ENCODE measurements at places on chromosomes 11 and 22.
A peak's percentile ranks its signal among the peaks of the same experiment; 100 is the strongest.

- no peak for DNase-seq
Measured at GRCh38 chr11:11261629-11262028, 91.4 kb downstream of the CSNK2A3 start.

GRCh38 chr11:114604179-114604813 lies 8.7 kb upstream of the NXPE4 start:
- no peak for DNase-seq

DNA sequence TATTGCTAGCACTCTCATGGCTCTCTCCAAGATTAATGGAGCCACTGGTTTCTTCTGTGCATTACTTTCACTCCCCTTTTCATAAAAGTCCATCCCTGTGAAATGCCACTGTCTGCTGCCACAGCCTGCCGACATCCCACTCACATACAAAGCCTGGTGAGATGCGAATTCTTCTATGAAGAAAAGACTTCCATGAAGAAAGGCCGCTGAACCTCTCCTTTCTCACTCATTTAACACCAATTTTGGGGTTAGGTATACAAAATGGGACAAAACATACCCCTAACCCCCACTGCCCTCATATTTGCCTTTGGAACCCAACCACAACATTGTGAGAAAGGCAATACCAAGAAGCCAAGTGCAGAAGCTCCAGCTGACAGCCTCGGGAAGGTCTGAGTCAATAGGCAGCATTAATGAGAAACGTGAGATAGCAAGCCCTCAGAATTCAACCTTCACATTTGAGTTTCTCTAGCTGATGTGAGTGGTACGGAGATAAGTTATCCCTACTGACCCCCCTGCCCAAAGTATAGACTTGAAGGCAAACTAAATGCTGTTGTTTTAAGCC lies 156.4 kb downstream of the ATG16L2 start:
- no peak for DNase-seq

- peak; percentile 32 for DNase-seq
Measured at GRCh38 chr22:36156515-36157419, 3.8 kb downstream of the APOL3 start.

DNA sequence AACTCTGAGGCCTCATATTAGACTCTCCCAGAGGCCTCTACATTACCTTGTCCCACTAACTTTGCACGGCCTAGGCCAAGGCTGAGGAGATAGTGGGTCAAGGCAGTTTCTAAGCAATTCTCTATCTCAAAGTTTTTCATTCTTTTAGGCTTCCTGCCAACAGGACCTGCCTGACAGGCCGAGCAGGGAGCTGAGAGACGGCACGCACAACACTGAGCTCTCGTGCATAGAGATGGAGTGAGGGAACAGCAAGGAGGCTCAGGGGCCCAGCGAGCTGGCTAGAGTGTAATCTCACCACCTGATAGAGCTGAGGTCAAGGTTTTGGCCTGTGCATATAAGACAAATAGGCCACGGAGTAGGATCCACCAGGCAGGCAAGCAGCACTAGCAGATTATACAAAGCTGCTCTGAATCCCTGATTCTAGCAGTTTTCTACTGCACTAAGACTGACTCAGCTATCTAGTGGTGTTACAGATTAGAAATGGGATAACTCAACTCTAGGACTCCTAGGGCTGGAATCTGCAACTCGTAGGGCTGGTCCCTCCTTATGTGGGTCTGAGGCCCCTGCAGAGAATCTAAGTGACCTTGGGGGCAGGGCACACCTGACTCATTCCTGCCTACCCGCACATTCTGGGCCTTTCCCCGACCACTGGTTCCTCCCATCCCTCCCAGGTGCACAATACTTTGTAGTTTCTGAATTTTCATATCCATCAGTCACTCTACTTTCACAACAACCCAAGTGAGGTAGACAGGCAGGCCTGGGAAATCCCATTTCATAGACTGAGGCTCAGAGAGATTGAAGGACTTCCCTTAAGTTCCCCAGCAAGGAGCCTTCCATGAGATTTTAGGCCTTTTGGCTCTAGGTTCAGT lies 1.7 kb downstream of the CYB5R2 start:
- DNase-seq = no peak

- no peak for DNase-seq
Measured at GRCh38 chr22:39205344-39206021, 39.3 kb downstream of the PDGFB start.

DNA sequence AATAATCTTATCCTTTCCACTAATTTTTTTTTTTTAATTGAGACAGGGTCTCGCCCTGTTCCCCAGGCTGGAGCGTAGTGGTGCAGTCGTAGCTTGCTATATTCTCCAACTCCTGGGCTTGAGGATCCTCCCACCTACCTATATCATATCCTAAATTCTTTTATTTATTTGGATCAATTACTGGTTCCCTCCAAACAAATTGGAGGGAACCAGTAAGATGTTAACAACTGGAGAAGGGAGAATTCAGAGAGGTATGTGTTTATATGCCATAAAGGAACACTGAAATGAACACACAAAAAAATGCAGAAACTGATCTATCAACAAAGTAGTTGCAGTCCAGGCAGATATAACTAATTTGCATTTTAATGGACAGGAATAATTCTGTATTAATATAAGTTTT lies 63.6 kb downstream of the ATXN10 start:
- DNase-seq = no peak

GRCh38 chr11:120569861-120570260 lies 58.3 kb downstream of the GRIK4 start:
- DNase-seq = no peak

- no peak for DNase-seq
Measured at GRCh38 chr11:61607920-61608599, 27.2 kb upstream of the SYT7 start.

DNA sequence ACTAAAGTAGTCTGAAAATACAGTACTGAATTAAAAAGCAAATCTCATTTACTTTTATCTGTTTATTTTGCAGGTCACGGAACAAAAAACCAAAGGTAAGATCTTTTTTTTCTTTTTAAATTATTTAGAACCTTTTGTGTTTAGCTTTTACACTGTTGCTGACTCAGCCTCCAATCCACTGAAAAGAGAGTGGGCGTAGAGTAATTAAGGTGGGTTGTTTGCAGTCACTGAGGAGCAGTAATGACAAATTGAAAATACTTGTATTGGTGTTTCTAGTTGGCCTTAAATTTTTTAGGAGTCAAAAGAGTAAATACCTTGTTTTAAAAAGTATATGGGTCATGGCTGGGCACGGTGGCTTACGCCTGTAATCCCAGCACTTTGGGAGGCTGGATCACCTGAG lies 73.4 kb downstream of the TNRC6B start:
- DNase-seq = no peak

- no peak for DNase-seq
Measured at GRCh38 chr11:19849107-19849789, 136.6 kb downstream of the NAV2 start.

DNA sequence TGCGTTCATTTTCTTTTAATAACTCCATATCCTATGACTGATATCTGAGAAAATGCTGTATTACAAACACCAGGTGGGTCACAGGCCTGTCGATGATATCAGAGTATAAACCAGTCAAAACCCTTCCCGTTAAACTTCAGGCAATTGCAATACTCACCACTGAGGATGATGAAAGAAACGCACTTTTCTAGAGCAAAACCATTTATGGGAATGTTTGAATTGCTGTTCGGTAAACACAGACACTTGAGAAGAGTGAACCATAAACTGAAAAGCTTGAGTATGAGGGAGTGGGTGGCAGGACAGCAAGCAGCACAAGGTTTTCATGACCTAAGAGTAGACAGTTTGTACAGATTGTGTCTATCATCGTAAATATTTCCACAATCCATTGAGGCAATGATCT lies 139.8 kb upstream of the CEP126 start:
- no peak for DNase-seq

DNA sequence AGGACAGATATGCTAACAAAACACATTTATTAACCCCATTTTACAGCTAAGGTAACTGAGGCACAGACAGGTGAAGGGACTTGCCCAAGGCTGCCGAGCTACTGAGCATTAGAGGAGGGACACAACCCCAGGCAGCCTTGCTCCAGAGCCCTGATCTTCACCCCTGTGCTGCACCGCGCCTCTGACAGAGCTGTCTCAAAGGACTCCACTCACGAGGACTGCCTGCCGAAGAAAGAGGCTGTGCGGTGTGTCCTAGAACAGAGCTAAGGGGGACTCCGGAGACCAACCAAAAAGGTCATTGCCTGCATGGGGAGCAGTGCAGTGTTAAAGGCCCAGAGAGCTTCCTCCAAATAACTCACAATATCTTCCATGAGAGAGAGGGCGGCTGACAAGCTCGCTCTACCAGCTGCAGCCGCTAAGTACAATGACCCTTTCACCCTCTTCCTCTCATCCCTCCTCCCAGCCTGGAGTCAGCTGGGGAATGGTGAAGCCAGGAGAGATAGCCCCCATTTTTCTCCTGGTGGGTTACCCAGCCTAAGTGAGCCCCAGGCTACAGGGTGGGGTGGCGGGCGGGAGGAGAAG lies 119.2 kb downstream of the DSCAML1 start:
- DNase-seq = no peak

- no peak for DNase-seq
Measured at GRCh38 chr22:50467341-50467740, 7.5 kb downstream of the SBF1 start.

DNA sequence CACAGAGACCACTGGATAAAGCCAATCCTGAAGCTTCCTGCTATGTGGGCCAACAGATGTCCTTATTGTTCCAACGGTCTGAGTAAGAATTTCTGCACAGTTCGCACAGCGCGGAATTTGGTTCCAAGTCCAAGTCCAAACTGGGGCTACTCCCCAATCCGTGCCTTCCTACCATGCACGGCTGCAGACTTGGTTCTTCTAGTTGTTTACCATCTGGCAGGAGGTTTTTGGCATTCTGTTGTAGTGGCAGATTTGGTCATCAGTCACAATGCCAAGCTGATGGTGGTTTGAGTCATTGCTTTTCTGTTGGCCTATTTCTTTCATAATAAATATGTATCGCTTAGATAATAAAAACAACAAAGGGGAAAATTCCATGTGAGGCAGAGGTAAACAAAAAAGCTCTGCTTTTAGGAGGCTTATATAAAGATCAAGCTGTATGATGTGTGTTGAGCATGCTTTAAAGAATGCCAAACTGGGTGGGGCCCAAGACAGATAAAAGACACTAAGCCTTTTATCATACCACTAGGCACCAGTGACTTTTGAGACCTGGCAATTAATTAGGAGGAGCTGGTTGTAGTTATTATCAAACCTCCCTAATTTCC lies 52.5 kb upstream of the SYN3 start:
- DNase-seq = no peak

DNA sequence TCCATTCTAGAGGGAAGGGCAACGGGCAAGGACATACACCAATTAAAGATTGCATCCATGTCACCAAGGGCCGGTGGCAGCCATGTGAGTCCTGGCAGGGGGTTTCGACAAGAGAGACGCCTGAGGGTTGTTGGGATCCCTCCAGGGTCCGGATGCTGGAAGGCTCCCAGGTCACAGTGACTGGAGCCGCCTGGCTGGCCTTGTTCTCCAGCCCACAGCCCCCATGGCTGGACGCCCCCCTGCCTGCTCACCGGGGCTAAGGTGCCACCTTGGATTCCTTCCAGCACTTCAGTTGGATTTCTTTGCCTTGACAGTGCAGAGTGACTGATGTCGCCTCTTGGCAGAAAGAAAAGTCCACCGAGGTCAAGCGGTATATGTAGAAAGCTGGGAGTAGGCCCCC lies 42.6 kb downstream of the ANO1 start:
- no peak for DNase-seq

GRCh38 chr22:37117092-37117491 lies 7.6 kb upstream of the TMPRSS6 start:
- no peak for DNase-seq

DNA sequence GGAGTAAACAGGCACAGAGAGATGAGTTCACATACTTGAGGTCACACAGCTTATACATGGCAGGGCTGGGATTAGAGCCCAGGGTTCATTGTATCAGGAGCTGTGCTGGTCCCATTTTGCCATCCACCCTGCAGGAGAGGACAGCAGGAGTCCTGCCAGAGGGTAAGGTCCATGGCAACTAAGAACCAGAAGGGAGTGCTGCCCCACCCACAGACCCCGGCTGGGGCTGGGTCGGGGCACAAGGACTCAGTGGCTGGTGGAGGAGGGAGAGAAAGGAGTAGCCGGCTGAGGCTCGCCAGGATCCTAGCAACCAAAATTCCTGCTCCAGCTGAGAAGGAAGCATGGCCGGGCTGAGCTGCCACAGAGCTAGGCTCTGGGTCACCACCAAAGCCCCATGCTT lies 25.9 kb upstream of the TP53I11 start:
- no peak for DNase-seq

DNA sequence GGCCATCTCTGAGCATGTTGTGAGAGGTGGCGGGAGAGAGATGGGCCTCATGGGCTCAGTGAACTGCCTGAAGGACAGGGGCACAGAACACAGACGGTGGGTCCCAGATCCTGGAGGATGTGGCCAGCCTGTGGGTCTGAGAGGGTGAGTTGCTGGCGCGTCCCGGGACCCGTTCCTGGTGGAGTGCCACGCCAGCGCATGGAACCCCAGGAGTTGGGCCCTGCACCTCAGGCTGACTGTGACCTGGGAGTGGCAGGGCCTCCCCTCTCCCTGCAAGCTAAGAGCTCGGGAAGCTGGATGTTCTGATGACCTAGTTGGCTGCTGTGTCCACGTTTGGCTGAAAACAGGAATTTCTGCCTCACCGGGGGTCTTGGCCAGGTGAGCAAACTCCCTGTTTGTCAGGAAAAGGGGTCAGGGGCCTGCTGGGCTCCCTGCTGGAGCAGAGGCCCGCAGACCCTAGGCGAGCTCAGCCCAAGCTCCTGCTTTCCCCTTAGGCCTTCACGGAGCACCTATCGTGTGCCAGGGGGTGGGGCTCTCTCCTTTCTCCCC lies 15.0 kb downstream of the LRRC32 start:
- no peak for DNase-seq

DNA sequence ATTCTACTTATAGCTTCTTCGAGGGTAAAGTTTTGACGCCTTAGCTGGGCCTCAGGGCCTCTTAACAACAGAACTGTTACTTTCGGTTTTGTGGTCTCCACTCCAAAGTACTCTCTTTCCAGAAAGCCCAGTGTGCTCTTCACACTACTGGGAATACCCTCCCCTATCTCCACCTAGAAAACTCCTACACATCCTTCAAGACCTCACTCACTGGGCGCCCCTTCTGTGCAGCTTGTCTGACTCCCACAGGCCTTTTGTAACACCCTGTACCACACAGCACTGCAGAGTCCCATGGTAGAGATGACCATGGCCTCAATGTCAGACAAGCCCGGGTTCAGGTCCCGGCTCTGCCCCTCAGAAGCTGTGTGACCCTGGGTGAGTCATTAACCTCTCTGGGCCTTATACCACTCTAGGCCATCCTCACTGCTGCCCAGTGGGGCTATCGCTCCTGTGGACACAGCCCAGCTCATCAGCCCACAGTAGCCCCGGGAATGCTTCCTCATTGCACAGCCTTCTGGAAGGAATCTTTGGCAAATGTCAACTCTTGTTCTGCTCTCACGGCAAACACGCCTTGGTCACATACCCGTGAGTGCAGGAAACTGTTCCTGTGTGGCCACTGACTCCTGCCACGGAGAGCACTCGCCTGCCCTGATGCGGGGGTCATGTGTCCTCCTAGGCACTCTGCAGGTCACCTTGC lies 51.4 kb downstream of the SHISAL1 start:
- DNase-seq = no peak

- DNase-seq = no peak
Measured at GRCh38 chr22:47351836-47352579, 589.6 kb downstream of the TBC1D22A start.

- DNase-seq = no peak
Measured at GRCh38 chr11:116787436-116787785, 412 bp downstream of the ZPR1 start.

- DNase-seq = peak; percentile 72
Measured at GRCh38 chr11:123145220-123145619, 49.8 kb downstream of the CLMP start.

GRCh38 chr22:48315439-48316256 lies 1512.0 kb downstream of the BRD1 start:
- DNase-seq = no peak

Data from Panc1 (cell line).